ENCODE measurements at places on chromosomes 6 and 20.
A peak's percentile ranks its signal among the peaks of the same experiment; 100 is the strongest.

- DNase-seq: no peak
Observed at GRCh38 chr6:137490006-137490905, 3.9 kb downstream of the OLIG3 start.

GRCh38 chr6:138769102-138769676 is 4.4 kb upstream of the CCDC28A start:
- DNase-seq: no peak

DNA sequence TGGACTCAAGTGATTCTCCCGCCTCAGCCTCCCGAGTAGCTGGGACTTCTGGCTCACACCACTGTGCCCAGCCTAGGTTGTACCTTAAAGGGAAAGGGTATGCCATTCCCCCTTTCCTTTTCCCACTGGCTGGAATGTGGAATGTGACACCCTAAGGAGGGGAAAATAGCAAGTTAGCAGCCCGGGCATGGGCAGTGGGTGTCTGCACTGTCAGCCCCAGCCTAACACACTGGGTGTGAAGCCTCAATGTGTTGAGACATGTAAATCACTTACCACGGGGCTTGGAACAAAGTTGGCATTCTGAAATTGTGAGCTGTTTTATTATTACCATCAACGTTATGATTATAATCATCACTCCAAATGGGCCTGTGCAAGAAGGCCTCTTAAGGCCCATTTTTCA is 80.8 kb upstream of the PTPN1 start:
- no peak for DNase-seq

DNA sequence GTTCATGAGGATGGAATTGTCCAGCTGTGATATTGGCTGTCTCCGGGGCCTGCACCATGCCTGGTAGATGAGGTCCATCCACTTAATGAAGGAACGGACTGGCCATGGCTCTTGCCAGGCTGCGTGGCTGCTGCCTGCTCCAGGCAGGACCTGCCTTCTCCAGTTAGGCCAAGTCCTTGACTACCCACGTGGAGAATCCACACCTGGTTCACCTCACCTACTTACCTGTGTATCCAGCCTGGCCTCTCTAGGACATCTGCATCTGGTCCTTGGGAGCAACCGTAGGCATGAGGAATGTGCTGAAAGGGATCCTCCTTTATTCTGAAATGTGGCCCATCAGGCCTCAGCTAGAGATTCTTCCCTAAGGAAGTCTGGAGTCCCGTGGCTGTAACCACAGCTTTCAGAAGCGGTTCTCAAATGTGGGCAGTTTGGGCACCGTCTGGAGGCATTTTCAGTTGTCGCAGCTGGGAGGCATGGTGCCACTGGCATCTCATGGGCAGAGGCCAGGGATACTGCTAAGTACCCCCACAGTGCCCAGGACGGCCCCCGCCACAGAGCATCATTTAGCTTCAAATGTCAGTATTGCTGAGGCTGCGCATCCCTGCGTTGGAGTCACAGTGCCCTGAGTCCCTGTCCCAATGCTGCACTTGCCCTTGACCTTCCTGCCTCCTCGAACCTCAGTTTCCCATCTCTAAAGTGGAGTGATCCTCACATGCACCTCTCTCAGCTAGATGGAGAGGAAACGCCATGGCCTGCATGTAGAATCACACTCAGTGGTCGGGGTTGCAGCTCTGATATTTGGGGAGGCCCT is 67.5 kb downstream of the PHACTR3 start:
- DNase-seq: no peak

- DNase-seq: no peak
Observed at GRCh38 chr6:159324596-159324995, 155.4 kb downstream of the FNDC1 start.

- DNase-seq: no peak
Observed at GRCh38 chr20:53655625-53656292, 62.1 kb upstream of the ZNF217 start.

DNA sequence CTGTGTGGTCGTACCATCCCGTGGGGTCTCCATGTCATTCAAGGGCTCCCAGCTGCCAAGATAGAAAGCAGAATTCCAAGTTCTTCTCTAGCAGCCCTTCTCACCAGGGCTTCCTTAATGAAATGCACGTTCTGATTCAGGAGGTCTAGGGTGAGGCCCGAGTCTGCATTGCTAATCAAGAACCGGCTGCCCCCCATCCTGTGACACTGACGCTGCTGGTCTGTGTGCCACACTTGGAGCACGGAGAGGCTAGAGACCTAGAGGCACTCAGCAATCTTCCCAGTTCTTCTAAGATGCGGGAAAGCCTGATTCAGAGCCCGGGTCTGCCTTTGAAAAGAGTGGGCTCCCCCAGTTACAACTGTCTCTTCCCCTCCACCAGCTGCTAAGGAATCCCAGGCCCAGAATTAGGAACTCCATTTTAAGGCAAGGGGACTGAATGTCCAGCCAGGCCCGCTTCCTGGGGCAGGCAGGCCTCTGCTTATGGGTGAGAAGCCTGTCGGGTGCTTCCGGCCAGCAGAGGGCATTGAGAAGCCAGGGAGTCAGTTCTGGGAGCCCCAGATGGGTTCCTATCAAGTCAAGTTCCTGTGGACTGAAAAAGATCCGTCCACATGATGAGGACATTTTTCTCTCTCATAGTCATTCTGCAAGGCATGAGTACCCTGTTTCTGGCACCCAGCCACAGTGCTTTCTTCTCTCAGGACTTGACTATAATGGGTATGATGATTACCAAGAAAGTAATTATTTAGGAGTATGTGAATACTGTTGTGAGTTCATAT is 69.8 kb upstream of the RIN2 start:
- DNase-seq: peak; percentile 3

DNA sequence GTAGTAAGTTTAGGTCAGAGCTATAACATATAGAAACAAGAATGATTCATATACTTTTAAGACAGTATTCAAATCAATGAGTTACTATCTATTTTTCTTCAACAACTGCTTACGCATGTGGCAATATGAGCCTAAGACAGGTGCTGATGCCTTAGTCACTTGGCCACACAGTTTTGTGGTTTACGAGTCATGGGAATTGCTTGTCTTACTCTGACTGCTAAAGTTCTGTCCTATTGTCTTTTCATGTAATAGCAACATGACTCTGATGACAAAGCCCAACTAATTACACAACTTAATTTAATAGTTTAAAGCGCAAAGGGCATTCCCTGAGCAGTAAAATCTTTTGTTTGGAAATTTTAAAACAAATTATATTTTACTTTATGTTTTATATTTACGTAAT is 159.3 kb upstream of the CENPW start:
- DNase-seq: no peak

DNA sequence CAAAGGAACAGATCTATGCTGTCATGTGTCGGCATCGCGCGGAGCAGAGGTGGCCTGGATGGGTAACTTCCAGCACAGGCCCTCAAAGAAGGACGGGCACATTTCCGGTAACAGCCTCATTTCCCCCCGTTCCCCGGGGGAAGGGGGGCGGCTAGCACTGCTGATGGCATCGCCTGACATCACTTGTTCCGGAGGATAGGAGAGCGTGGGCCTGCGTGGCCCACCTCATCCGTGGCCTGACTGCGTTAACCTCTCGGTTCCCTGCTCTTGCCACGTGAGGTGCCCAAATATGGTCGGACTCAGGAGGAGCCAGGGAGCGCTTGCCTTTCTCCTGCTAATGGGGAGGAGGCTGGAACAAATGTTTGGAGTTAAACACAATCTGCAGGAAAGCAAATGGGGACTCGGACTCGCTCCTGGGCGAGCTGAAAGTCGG is at the start of gene AKAP12:
AKAP12 (plus strand) TSS at position 365 of the 433 bp plus-strand sequence. CDS start 596 bp downstream, outside the sequence.
- no peak for DNase-seq

- DNase-seq: no peak
Observed at GRCh38 chr20:8535403-8536261, 403.6 kb downstream of the PLCB1 start.

DNA sequence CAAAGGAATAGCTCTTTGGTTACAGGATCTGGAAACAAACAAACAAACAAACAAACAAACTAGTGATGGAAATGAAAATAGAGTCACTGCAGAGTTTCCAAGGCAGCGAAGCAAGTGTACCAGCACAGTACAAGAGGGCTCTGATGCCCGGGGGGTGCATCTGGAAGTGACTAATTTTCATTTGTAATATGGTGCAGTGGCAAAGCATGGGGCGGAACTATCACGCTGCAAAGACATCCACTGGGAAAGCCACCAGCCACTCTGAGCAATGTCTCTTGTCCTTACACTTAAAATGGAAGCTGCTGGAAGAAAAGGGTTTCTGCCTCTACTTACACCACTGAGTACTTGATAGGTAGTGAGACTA is 44.4 kb upstream of the NEDD9 start:
- no peak for DNase-seq

GRCh38 chr6:110512991-110513390 is 36.6 kb upstream of the SLC22A16 start:
- DNase-seq: no peak

DNA sequence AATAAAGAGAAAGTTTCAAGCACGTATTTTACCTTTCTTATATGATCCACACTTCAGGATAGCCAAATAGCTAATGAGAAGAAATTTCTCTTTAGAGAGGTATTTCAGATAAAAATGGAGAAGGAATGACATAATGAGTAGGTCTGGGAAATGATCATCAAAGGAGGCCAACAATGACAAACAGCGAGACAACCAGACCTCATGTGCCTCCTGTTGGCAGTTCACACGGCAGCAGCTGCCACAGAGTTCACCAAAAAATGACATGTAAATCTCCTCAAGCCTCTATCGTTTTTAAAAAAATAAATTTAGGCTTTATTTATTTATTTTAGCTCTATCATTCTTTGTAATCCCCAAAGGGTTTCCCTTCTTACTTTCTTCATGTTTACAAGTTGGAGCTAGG is 47.7 kb downstream of the SLC2A12 start:
- no peak for DNase-seq

DNA sequence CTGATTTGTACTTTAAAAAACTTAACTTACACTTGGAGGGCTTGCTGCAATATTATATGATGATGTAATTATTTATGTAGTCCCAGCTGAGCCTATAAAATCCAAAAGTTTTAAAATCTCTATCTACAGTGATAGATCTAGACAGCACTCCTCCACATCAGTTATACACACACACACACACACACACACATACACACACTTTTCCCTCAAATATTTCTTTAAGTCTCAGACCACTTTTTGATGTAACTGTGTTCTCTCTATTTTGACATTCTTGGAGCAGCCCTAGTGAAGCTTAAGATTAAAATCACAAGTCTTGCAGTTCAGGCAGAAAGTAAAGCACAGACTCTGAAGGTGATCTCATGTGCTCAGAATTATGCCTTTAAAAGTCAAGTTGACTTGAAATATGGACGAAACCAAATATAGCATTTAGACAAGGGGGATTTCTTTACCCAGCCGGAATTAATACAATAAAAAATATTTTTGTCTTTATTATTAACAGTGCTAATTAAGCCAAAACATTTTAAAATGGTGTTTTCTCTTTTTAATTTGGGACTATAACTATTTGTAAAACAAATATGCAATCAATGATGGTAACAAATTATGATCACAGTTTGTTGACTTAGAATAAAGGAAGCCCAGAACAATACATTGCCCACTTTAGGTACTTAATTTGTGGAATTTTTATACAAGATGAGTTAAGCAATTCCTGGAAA is 63.5 kb upstream of the TMEM30A start:
- no peak for DNase-seq

DNA sequence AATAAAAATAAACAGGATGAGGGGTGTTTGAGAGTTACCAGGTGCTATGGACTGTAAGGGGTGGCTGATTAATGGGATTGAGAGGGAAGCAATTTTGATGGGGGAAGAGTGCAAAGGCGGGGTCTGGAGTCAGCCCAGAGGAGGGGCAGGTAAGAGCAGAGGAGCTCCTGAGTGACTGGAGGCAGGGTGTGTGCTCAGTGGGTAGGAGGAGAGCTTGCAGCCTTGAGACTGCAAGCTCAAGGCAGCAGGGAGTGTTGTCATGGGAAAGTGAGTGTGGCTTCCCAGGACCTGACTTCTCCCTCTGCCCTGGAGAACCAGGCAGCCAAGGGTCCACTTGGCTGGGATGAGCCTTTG is 54.2 kb downstream of the RAB44 start:
- no peak for DNase-seq

- DNase-seq: no peak
Observed at GRCh38 chr6:109772883-109773431, 81.9 kb downstream of the FIG4 start.

GRCh38 chr20:39049684-39050554 is 87.8 kb downstream of the DHX35 start:
- peak; percentile 75 for DNase-seq

DNA sequence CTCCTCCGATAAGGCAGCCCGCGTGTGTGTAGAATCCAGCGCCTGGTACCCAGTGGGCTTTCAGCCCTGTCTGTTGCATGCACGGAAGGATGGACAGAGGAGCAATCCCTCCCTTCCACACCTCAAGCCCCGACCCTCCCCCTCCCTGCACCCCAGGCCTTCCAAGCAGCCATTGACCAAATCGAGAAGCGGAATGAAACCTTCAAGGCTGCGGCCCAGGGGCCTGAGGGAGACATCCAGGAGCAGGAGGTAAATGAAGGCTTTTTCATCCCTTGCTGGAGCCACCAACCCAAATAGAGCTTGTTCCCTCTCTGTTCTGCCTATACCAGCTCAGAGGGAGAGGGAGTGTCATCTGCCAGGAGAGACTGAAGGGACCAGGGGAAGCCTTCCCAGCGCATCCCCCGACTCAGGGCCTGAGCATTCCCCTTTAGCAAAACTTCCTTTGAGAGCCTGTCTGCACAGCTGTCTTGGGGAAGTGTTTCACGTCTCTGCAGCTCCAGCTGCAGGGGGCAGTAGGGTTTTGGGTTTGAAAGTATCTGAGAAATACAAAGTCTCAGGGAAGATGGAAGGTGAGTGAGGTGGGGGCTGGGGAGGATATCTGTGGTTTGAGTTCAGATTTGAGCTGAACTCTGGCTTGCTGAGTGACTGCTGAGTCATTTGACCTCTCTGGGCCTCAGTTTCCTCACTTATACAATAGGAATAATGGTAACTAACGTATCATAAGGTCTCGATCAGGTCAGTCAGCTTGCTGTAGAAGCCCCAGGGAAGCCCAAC is 16.1 kb downstream of the FGD2 start:
- DNase-seq: peak; percentile 72

GRCh38 chr20:39825950-39826349 is 863.1 kb downstream of the MAFB start:
- no peak for DNase-seq

All from activated CD4-positive, alpha-beta T cell treated with anti-CD3 and anti-CD28 coated beads, Interleukin-2, amount 50 U/mL, for 1 hour (primary cell).